ENCODE measurements at places on chromosomes 2 and 18.

DNA sequence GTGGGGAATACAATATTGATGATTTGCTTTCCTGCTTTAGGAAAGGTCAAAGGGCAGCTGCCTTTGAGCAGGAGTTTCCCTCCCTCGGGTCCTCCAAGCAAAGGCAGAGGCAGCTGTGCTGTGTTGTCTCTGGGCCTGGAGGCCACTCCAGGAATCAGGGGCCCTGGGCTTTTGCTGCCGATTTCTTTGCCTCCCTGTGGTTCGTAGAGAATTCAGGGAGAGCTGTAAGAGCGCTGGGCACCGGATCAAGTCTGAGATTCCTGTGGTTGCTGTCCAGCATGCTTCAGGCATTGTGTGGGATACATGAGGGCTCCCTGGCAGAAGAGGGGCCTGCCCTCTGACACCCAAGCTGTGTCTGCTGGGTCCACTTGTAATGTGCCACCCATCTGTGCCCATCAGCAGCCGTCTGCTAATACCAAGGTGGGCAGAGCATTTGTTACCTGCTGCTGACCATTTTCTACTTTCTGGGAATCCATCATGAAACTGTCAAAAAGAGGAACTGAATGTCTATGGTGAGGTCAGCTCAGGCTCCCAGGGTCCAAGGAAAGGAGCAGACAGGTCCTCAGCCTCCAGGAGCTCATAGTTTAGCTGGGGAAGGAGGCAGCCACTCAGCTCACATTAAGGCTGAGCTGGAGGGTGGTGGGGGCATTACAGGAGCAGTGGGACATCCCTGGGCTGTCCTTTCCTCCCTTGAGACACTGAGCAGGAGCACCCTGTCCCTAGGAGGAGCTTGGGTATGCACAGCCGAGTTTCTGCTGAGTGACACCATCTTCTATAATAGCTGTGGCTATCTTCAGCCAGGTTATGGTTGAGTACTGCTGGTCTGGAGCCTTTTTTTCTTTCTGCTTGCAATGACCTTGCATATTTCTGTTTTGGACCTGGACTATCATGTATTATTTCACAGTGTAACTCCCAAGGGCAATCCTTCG, 68.5 kb downstream of the CTIF start:
- no peak for DNase-seq

DNA sequence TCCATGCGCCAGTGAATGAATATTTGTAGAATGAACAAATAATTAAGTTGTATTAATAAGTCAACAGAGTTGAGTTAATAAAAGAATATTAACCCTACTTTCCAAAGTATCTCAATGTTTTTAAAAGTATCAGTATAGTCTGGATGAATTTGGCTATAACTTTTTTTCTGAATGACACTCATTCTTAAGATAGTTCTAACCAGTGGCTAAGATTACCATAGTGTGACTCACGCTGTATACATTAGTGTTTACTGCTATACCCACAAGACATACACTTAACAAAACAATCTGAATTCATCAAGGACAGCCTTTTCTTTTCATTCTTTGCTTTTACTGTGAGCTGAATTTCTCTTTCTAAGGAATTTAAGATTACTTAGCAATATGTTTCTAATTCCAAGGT, 77.0 kb upstream of the PDE1A start:
- no peak for DNase-seq

DNA sequence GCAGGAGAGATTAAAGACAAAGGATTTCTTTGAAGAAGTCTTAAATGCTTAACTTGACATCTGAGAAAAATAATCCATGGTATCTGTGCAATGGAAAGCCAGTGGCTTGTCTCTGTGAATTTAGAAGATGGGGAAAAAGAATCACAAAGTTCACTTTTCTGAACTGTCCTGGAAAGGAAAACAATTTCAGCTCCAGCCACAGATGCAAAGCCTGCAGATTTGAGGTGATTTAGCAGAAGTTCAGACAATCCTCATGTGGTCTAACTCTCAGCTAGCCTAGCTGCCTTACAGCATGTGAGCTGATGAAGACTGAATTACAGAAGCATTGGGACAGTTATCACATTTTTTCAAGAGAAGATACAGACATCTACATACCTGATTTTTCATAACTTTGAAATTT, 126.7 kb upstream of the ITGB6 start:
- DNase-seq, result no peak

DNA sequence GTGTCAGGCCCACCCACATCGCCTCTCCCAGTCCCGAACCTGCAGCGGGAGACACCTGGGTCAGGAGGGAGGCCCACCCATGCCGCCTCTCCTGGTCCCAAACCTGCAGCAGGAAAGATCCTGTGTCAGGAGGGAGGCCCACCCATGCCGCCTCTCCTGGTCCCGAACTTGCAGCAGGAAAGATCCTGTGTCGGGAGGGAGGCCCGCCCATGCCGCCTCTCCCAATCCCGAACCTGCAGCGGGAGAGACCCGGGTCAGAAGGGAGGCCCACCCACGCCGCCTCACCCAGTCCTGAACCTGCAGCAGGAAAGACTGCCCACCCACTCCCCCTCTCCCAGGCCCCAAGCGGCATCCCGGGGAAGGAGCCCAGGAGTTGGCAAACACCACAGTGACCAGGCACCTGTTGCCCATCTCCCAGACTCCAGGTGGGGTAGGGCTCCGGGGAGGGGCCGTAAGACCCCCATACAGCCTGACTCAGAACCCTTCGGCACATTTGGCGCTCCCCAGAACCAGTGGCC, 7.8 kb downstream of the SLC66A2 start:
- DNase-seq, result no peak

- no peak for DNase-seq
Measured at GRCh38 chr2:241232736-241233575, 44.5 kb downstream of the ANO7 start.

DNA sequence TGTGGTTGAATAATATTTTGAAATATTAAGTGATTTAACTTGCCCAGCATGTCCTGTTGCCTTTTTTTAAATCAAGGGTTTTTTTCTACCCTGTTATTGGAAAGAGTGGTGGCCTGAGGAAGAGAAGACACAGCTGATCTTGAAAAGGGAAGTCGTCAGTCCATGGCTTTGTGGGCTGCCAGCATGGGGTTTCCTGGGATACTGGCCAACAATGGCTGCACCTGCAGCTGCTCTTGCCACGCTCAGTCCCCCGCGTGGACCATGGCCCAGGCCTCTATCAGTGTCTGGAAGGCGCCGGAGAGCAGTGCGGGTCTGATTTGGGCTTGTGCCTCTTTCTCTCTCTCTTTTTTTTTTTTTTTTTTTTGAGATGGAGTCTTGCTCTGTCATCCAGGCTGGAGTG, 99.3 kb downstream of the ASB1 start:
- DNase-seq, result peak; percentile 64

- no peak for DNase-seq
Measured at GRCh38 chr18:34947711-34948125, 93.5 kb upstream of the MAPRE2 start.

DNA sequence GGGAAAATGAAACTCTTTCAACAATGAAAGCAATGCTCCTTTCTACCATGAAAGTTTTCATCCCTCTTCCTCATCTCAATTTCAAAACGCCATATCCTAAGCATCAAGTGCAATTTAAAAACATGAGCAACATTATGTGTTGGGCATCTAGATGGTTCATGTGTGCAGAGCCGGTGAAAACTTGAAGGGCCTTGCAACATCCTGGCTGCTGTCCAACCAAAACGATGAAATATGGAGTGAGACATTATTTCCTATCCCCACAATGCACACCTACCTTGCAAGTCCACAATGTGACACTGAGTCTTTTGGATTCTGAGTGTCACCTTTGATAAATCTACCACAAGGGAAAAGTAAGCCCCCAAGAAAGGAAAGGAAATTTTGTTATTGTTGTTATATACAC, 110.0 kb downstream of the NCKAP5 start:
- DNase-seq, result no peak

GRCh38 chr2:99619151-99619550, 129.3 kb upstream of the REV1 start:
- no peak for DNase-seq

DNA sequence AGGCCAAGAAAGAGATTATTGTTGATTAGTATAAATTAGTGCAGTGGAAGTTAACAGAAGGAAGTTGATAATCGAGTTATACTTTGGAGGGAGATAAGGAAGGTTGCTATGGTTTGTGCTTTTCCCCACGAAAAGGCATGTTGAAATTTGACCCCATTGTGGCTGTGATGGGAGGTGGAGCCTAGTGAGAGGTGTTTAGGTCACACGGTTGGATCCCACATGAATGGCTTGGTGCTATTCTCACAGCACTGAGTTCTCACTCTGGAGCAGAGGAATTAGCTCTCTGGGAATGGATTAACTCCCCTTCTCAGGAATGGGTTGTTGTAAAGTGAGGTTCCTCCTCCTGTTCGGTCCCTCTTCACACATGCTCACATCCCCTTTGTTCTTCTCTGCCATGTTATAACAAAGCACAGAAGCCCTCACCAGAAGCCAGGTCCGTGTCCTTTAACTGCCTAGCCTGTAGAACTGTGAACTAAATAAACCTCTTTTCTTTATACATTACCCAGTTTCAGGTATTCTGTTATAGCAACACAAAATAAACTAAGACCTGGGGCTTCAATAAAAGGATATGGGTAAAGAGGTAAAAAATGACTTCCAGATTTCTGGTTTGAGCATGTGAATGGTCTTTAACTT, 21.9 kb downstream of the PIGN start:
- no peak for DNase-seq

DNA sequence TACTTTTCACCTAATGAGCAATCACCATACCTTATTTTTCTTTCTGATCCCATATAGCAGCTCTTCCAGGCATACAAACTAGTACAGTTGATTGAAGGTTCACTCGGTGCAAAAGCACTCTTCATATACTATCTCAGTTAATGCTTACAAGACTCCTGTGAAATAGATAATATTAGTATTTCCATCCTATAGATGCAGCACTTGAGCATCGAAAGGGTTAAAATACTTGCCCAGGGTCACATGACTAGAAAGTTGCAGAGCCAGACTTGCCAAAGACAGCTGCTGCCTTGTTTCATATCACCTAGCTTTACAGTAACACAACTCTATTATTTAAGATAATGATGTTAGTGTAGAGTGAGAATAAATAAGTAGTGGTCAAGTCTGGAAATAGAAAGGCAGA, 466.0 kb upstream of the TNP1 start:
- no peak for DNase-seq

All from NCI-H345 (cell line).